Inflammatory macrophage treated with lipopolysaccharide for 1 hour (primary cell): ENCODE measurements at places on chromosomes 4 and X.
A peak's percentile ranks its signal among the peaks of the same experiment; 100 is the strongest.

DNA sequence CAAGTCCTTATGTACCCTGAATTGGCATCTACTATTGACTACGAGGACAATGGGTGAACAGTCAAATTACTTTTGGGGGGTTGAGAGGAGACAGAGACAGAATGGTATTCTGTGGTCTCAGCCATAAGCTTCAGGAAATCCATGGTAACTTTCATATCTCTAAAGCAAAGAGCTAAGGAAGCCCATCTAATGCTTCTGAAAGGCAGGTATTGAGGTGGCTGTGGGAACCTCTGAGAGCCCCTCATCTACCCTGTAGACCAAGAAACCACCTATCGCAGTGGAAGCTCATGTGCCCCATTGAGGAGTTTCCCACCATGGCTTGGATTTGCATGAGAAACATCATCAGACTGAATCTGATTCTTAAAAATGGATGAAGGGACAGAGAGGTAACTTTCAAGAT, 23.1 kb upstream of the BMP2K start:
- DNase-seq = no peak

DNA sequence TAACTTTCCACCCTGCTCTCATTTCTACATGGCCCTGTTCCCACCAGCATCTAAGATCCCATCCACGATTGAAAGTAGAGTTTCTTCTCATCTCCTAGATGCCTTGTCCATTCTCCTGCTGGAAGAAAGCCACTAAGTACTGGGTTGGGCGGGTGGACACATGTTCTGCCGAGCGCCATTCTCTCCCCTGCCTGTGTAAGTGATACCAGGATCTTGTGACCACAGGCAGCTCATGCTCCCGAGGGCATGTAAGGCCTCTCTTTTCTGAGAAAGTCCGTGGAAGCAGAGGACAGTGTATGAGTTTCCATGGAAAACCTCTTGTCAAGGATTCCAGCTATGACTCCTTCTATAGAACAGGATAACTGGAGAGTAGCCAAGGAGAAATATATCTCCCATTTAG, 3.3 kb upstream of the SLC25A4 start:
- DNase-seq = no peak

- DNase-seq = peak; percentile 2
Measured at GRCh38 chr4:3783693-3784306, 17.6 kb downstream of the ADRA2C start.

DNA sequence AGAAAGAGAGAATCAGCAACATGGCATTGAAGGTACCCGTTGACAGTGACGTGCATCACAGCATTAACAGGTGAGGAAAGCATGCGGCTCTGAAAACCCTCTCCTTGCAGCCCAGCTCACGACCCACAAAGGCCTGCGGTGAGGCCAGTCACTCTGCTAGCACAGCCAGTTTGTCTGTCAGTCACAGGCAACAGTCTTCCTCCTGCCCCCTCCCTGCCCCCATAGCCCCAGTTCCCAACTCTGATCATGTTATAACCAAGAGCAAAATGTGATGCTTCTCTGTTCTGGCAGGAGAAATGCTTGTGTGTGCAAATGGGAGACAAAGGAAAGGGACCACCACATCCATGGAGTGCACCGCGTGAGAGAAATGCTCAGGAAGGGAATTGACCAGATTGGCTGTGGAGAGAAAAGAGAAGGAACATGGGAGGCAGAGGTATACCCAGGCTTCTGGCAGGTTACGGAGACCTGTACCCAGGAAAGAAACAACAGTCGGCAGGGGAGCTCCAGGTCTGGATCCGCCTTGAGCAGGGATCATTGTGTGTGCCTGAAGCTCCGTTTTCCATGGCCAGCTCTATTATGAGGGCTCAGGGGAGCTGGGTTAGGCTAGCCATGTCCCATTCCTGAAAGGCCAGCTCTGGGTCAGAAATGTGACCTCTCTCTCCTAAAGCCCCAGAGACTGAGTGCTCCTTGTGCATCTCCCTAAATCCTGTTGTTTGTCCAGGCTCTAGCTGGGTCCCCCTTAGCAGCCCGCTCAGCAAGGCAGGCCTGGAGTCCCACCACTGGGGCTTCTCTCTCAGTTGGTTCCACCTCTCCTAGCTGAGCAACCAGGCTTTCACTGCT, 139.7 kb upstream of the MAMLD1 start:
- no peak for DNase-seq

DNA sequence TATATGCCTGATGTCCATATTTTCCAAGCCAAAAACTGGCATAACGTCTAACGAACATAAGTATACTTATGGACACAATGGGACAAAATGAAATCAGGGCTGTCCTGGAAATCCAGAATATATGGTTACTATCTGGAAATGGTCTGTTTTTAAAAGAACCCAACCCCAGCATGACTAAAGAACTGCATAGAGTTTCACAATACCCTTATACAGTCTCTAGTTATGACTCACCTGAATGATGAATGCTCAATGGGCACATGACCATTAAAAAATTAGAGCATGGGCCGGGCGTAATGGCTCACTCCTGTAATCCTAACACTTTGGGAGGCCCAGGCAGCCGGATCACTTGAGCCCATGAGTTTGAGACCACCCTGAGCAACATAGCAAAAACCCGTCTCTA, 31.8 kb downstream of the AMMECR1 start:
- no peak for DNase-seq

DNA sequence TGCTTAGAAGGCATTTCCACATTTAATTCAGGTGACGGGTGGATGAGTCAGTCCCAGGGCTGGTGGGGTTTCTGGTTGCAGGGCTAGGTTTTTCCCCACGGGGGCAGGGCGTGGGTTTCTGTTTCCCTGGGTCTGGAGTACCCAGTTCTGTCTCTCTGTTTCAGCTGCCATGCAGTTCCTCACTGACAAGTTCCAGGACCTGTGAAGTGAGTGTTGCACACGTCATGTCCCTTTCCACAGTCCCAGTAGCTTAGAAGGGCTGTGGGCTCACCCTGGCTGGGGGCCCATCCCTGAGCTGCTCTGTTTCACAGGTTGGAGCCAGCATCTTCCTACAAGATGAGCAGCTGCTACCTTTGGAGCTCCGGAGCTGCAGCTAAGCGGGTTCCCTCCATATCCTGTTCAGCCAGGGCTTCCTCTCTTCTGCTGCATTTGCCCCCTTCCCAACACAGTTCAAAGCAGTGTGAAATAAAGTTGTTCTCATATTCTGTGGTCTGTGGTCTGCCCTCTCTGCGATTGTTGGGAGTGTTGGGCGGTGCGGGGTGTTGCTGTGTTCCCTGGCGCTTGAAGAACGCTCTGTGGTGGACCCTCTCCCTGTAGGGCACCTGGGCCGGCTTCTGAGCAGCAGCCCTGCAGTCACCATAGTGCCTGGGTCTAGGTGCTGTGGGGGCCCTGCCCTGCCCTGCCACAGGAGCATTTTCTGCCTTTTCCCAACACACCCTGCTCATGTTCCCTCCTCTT, 3.9 kb downstream of the LOC101059915 start:
- DNase-seq = no peak

- peak; percentile 10 for DNase-seq
Measured at GRCh38 chr4:27327421-27328181, 467.0 kb downstream of the STIM2 start.

DNA sequence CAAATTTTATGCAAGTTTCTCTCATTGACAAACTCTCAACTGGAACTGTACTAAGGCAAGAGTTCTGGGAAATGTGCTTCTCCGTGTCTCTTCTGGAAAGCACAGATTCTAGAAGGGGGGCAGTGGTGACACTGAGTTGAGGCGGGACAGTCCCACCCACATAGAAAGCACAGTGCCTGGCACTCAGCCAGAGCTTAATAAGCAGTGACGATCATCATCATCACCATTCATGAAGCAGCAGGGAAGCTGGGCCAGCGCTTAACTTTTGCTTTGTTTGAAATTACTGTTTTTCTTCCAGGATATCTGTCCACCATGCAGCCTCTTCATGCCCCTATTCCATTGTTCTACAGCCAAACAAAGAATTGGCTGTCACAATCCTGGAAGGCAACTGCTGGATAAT, 60.3 kb downstream of the BEND2 start:
- no peak for DNase-seq

DNA sequence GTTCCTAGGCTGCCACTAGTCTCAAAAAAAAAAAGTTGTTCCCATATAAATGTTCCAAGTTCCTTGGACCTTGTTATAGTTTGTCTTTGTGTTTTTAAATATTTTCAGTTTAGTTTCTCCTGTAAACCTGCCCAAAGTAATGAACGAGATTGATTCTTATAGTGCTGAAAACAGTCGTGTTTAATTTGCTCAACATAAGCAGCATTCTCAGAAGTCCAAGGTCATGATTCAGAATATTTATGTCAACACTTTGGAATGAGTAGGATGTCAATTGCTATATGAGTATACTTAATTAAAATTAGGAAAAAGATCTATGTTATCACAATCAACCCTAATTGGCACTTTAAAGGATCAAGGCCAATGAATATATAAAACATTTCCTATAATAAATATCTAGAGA, 510.9 kb downstream of the PPP4R3C start:
- no peak for DNase-seq

DNA sequence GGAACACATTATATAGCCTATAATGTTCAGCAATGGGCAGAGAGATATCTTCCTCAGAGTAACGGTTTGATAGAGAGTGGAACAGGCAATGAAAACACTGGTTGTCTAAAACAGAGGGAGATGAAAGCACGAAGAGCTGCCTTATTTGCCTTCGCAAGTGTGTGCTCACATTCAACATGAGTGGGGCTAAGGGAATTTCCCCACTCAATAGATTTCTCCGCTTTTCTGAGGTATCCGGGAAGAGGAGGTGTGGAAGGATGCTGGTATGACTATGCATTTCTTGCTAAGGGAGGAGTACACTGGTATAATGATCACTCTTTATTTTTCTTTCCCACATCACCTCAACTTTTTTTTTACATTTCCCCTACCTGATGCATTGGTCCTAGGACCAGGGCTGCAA, 7.8 kb upstream of the GPR82 start:
- no peak for DNase-seq

- DNase-seq = no peak
Measured at GRCh38 chr4:113603911-113604310, 157.6 kb downstream of the CAMK2D start.

DNA sequence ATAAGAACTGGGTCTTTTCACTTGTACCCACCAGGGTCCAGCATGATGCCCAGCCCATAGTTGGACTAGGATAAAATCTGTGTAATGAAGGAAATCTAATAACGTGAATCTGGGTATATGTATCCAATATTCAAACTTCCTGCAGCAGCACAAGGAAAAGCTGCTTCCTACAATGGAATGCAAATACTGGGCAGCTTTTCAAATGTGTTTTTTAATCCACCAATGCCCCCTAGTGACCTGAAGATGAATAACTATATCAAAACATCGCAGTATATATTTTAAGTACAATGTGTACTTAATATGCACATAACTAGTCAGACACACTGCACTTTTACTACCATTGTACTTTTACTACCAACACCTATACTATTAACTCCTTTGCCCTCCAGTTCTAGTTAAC, 5.3 kb downstream of the APOO start:
- DNase-seq = no peak

DNA sequence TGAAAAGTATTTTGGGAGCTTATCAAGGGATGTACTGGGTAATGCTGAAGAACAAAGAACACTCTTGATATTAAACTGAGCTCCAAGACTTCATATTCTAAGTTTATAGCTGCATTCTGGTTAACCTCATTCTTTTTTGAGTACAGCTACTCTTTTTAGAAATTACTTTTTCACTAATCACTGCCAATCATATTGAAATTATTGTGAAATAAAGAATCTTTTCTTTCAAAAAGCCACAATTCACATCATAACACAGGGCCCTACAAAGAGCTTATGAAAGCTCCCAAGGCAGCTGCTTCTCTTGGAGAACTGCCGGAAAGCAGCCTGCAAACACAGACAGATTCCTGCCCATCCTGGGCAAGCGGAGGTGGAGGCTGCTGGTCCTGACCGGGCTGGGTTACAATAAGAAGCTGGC, 121.4 kb downstream of the RNF150 start:
- no peak for DNase-seq

GRCh38 chr4:94389595-94390267, 47.1 kb upstream of the HPGDS start:
- DNase-seq = no peak

DNA sequence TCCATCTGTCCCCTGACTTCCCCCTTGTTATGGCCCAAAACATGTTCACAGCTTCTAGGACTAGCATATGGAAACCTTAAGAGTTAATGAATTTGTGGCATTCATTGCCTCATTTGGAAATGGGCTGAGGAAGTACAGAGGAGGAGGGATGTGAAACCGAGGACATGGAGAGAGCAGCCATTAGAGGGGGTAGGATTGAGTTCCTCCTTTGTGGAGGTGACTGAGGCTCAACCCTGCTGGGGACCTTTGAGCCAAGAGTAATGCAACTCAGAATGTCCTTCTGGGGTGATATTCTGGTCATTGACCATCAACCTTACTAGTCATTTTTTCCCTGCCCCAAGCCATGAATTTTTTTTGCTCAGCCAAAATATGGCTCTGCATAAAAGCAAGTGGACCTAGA, 109.4 kb downstream of the ZNF518B start:
- no peak for DNase-seq

GRCh38 chrX:35696760-35697234, 101.3 kb upstream of the MAGEB16 start:
- no peak for DNase-seq

DNA sequence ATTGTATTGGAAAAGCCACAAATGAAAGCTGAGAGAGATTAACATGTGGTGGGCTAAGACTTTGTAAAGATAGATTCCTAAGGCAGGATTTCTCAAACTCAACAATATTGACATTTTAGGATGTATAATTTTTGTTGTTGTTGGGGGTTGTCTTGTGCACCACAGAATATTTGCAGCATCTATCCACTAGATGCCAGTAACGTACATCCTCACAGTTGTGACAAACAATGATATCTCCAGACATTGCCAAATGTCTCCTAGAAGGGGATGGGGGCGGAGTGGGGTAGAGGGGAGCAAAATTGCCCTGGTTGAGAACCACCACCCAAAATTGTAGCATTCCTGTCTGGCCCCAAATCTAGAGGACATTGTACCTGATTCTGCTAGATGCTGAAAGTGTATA, 14.7 kb upstream of the CBR4 start:
- peak; percentile 20 for DNase-seq

DNA sequence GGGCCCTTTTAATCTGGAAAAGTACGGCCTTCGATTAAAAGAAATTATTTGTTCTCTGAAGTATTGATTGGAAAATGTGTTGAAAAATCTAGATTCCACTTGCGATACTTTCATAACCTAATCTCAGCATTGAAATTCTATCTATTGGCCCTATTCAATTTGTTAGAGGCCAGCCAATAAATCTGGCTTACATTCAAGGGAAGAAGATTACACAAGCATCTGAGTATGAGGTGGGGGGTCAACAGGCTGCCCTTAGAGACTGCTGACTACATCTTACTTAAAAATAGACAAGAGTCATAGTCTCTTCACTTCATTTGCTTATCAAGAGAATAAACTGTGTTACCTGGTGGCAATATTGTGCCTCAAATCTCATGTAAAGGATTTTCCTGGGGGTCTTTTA, 248.0 kb upstream of the KCNIP4 start:
- DNase-seq = no peak

GRCh38 chr4:10589321-10589720, 95.2 kb downstream of the CLNK start:
- DNase-seq = no peak

GRCh38 chr4:8274765-8275547, 5.4 kb downstream of the HTRA3 start:
- DNase-seq = no peak
